Peyer's patch (tissue), 4 donors: ENCODE measurements at places on chromosomes 3 and 15.

- no peak for DNase-seq
Measured at GRCh38 chr3:29514170-29514569, 233.3 kb downstream of the RBMS3 start.

DNA sequence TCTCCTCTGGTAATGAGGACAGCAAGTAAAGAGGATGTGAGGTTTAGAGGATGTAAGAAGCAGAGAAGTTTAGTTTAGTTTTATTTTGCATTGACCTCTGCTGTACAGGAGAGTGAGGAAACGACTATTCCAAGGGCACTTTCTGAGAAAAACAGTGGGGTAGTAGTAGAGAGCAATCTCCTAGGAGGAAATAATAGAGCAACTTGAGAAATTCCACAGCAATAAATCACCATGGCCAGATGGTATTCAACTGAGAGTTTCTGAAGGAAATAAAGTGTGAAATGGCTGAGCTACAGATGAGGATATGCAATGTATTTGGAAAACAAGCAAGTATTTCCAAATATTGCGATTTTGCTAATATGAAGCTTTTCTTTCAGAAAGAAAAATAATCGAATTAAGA lies 118.9 kb downstream of the DPH6 start:
- DNase-seq, result no peak

DNA sequence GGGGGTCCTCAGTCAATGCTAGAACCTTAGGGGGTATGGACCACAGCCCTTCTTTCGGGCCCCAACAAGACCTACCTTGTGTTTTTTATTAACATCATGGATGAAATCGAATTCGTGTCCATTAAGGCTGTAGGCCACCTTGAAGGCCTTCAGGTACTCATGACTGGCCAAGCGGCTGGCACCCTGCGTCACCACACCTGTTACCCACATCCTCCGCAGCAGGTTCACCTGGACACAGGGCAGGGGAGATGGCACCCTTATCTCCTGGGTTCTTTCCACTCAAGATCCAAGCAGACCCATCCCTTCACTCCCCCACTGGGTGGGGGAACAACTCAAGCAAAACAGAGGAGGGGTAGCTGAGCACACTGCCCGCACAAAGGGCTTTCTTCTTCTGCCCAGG lies 6.6 kb downstream of the MFGE8 start:
- DNase-seq, result no peak

- DNase-seq, result no peak
Measured at GRCh38 chr15:77517579-77517978, 96.9 kb downstream of the HMG20A start.

DNA sequence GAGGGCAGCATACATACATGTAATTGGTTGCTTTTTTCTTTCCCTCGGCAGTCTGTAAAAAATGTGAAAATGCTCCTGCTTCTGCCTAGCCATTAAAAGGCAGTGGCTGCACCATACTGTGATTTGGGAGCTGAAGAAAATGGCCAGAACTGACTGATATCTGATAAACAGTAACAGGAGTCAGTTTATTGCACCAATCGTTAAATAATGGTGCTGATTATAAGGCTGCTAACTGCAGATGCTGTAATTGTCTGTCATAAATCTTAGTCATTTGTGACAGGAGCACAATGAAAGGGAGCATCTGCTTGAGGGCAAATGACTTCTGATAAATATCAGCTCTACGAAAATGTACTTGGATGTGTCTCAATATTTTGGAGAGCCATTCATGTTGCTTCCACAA lies 263.1 kb upstream of the DNAJC19 start:
- DNase-seq, result no peak

GRCh38 chr15:52246686-52247431 lies 48.7 kb downstream of the MYO5C start:
- DNase-seq, result no peak
